LoVo (cell line): ENCODE measurements at places on chromosomes 6 and 20.
A peak's percentile ranks its signal among the peaks of the same experiment; 100 is the strongest.

GRCh38 chr20:23143098-23143497 is 57.0 kb upstream of the CD93 start:
- DNase-seq = peak; percentile 37

- DNase-seq = no peak
These were observed 16.4 kb downstream of the SLC17A5 start for GRCh38 chr6:73637404-73637803.

DNA sequence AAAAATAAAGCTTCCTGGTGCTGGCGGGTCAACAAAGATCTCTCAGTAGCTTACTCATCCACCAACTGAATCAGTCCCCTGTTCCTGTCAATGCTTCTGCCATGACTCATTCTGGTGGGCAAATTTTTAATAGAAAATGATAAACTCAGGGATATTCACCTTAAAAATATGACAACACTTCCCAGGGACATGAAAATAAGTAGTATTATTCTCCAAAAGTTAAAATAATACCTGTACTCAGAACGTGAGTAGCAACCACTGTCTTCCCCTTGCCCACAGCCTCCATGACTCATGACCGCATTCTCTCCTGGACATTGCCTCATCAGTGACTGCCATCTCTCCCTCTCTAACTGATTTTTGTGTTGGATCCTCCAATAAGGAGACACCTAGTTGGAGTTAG is 552.3 kb downstream of the KIF16B start:
- no peak for DNase-seq

GRCh38 chr20:15622368-15622767 is 950.9 kb downstream of the KIF16B start:
- no peak for DNase-seq

DNA sequence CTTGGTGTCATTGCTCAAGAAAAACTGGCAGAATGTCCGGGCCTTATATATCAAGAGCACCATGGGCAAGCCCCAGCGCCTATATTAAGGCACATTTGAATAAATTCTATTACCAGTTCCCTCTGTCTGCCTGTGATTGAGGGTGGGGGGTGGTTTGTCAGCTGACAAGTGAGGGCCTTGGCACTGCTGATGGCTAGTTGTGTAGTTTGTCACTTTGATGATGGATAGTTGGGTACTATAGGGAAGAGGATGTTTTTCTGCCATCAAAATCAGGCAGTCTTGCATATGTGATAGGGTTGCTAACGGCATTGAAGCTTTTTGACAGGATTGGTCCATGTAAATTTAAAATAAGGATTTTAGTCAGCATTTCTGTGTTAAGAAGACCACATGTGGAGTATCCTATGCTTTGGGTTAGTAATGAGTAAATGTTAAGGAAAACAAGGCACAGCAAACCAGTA is 2.5 kb downstream of the RPL10A start:
- DNase-seq = no peak

DNA sequence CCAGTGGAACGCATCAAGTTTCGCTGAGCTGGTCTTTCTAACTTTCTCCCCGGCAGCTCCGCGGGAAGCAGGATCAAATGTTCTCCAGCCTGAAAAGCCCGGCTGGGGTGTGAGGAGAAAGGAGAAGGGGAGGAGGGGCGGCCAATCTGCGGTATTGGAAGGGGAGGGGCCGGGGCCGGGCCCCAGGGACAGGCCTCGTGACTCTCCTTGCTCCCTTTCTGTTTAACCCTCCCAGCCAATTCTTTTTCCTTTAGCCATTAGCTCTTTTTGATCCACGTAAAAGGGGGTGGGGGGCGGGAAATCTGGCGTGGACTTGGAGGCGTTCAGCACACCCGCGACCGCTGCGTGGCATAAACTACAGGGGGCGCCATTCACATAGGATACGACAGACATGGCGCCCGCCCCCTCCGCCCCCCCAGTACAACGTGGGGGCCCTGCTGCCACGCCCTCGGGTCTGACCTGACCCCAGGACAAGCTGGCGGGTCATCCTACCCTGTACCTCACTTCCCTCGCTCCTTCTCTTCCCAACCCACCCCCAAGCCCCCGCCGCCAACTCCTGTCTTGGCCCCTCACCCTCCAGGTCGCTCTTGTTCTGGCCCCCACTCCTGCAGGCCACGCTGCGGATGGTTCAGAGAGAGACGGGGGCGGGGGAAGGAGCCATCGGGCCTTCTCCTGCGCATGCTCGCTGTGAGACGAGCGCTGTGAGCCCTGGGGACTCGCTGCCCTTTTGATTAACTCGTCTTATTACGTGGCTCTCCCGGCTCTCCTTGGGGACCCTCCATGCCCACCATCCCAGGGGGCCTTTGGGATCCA is 7.8 kb upstream of the MDGA1 start:
- DNase-seq = no peak

GRCh38 chr20:59683181-59683580 is 78.8 kb downstream of the PHACTR3 start:
- DNase-seq = no peak

DNA sequence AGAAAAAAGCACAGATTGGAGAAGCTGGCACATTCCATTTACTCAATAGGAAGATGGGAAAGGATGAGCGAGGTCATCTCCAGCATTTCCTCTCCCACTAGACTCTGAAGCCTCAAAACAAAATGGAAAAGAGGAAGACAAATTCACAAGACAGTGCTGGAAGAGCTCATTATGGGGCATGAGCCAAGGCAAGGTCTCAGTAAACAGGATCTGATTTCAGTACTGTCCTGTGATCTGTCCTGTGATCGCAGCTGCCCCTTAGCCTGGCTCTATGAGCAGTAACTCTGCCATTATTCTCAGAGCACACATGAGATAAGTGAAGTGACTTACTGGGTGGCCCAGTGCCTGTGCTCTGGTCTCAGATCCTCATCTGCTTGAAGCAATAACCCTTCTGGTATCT is 68.1 kb upstream of the SLC4A11 start:
- DNase-seq = no peak

- DNase-seq = no peak
These were observed 62.0 kb downstream of the CRYBG1 start for GRCh38 chr6:106422534-106422933.

- no peak for DNase-seq
These were observed 17.9 kb upstream of the ZNF451 start for GRCh38 chr6:57072108-57072507.

GRCh38 chr6:44800171-44800783 is 412.8 kb downstream of the CDC5L start:
- no peak for DNase-seq

DNA sequence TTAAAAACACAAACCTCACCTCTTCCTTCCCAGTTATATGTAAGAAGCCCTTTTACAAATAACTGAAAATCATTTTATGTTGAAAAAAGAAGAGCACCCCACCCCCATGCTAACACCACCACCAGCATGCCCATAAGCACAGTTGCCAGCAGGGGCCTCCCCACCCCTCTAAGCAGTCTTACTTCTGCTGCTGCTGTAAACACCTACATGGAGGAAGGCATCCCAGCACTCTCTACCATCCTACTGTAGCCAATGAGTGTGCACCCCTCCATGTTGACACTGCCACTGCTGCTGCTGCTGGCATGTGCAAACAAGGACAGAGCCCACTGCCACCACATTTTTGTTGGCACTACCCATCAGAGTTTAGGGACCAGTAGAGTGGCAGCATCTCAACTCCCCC is 49.6 kb upstream of the PHIP start:
- DNase-seq = no peak

- DNase-seq = no peak
These were observed 54.1 kb upstream of the UBR2 start for GRCh38 chr6:42509765-42510164.

- no peak for DNase-seq
These were observed 9.4 kb downstream of the CST4 start for GRCh38 chr20:23679133-23680092.

- no peak for DNase-seq
These were observed 397.2 kb downstream of the SAMD5 start for GRCh38 chr6:147905711-147906110.

DNA sequence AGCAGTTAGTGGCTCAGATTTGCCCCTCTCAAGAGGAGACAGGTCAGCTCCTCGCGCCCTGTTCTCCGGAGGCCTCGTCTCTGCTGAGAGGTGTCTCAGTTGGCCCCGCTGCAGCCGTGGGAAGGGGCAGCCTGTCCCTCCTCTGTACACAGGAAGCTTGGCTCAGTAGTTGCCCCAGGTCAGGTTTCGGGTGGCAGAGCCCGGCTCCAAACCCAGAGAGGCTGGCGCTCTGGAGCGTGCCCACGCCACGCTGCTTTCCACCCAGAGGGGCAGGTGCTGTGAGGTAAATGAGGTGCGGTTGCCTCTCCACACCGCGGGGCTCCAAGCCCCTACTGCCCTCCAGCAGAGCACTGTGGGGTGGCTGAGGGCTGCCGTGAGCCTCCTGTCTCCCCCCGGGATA is 16.0 kb downstream of the DYNLT1 start:
- no peak for DNase-seq

- no peak for DNase-seq
These were observed 306.7 kb downstream of the RNF144B start for GRCh38 chr6:18693881-18694280.

- no peak for DNase-seq
These were observed 4.5 kb upstream of the PXMP4 start for GRCh38 chr20:33724439-33725094.

- no peak for DNase-seq
These were observed 45.0 kb downstream of the LYRM4 start for GRCh38 chr6:5215799-5216198.

DNA sequence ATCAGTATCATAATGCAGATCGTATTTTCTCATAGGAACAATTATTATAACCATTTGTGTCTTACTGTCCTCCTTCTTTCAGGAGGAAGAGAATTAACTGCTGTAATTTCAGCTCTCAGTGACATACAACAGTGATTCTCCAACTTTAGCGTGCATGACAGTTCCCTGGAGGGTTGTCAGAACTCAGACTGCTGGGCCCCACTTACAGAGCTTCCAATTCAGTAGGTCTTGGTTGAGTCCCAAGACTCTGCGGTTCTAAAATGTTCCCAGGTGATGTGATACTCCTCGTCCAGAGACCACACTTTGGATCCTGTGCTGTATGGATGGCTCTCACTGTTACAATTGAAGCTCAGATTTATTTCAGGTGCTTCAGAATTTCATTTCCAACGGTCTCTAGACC is 72.8 kb downstream of the CAP2 start:
- DNase-seq = no peak

DNA sequence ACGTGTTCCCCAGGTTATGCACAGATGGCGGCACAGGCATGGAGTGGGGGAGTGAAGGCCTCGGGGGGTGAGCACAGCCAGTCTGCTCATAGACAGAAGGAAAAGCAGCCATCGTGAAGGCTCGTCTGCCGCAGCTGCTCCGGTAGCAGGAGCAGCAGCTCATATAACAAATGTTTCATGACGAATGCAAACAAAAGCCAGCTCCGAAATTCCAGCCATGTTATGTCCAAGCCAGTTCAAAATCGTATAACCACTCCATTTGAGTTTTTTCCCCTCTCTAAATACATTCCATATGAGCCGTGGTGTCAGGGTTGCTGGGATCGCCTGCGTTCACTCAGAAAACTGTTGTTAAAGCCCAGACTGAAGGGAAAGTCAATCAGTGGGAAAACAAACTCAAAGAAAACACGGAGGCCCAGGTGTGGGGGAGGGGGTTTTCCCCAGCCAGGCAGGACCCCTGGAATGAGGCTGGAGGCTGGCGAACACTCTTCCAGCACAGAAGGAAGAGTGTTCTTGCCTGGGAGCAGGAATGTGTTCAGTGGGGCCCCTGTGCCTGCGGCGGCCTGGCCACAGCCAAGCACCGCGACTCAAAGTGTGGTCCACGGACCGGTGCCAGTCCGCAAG is 280.4 kb upstream of the TAB2 start:
- DNase-seq = no peak

DNA sequence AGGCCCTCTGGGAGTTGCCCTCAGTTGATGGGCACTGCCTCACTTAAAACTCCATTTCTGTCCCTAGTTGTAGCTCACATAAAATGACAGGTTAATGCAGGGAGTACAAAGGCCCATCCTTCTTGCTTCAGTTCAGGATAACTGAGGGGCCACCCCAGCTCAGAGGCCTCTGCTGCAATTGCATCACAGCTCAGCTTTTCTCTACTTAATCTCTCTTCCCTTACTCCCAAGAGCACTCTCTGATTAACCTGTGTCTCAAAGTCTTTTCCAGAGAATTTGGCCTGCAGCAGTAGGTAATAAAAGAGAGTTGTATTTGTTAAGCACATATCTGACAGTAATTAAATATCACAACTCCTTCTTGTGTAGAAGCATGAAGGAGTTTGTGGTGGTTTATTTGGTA is 40.9 kb upstream of the FLRT3 start:
- DNase-seq = no peak

DNA sequence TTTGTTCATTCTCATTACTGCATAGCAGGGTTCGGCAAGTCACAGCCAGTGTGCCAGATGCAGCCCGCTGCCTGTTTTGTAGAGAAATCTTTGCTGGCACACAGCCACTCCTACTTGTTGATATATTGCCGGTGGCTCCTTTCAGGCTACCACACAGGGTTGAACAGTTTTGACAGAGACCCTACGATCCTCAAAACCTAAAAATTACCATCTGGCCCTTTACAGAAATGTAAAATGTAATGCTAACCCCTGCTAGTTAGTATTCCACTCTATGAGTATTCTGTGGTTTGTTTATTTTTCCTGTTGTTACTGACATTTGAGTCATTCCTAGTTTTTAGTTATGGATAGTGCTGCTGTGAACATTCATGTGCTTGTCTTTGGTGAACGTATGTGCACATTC is 11.5 kb downstream of the DHX35 start:
- DNase-seq = no peak

DNA sequence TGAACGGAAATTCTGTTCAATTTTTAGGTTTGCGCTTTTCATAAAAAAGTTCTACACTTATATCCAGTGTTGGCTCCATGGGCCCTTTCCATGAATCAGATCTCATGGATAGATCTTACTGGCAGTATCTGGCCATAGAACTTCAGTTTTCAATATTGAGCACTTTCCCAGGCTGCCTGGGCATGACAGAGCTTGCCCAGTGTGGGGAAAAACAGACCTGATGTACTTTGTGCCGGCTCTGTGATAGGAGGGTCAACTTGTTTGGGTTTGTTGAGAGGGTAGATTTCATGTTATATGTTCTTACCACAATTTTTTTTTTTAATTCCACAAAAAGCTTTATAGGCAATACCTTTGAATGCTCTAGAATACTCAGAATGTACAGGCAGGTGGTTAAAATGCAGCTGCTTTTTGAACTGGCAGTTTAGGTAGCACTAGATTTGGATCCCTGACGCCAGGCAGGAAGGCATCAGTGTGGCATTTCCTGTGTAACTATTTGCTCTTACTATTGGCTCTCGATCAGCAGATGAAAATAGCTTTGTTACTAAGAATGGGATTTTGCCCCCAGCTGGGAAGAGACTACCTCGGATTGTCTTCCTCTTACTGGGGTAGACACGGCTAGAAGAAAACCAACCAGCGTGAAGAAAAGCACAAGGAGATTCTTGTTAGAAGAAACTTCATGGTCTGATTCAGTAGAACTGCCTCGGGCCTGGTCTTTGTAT is 404.9 kb upstream of the SOX4 start:
- DNase-seq = no peak

DNA sequence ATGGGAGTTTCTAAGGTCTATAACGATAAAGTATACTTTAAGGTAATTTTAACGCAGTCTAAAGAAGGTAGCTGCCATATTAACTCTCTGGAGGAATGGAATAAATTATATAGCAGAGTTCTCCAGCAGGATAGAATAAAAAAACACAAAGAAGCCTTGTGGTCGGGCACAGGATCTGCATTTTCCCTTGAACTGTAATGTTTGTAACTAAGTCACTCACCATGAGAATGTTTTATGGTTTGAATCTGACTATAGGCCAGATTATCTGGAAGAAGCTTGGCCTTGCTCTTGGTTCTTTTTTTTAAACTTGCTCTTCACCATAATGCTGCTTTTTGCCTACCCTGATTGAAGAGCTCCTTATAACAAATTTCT is 238.8 kb upstream of the NOX3 start:
- no peak for DNase-seq
